ENCODE measurements at places on chromosomes 3 and 15. TPM values are rescaled to one million over a fixed set of nuclear protein-coding genes. Genes with fewer than 3 reads are reported as not detected.

The OXSM gene
- total RNA-seq: 14.3 TPM

The OR5K2 gene
- total RNA-seq: not detected

The APOD gene
- 155 TPM for total RNA-seq

The GUCA1C gene
- 0.20 TPM for total RNA-seq

The GOLGA8H gene
- 2.2 TPM for total RNA-seq

The GOLGA8J gene
- total RNA-seq: 0.40 TPM

The MCF2L2 gene
- 9.6 TPM for total RNA-seq

The SUCNR1 gene
- 2.6 TPM for total RNA-seq

The ZNF662 gene
- 15.8 TPM for total RNA-seq

The AEN gene
- 7.0 TPM for total RNA-seq

The TMEM207 gene
- total RNA-seq: not detected

The CDCP1 gene
- total RNA-seq: 0.99 TPM

The MCTP2 gene
- total RNA-seq: 12.4 TPM

The STT3B gene
- 143 TPM for total RNA-seq

The TICRR gene
- 3.3 TPM for total RNA-seq

The NR1I2 gene
- 0.50 TPM for total RNA-seq

The WNT5A gene
- 12.9 TPM for total RNA-seq

The SPTBN5 gene
- 0.69 TPM for total RNA-seq

Data from spinal cord (tissue), 10 donors.